ENCODE measurements at places on chromosomes 12 and 14. TPM values are rescaled to one million over a fixed set of nuclear protein-coding genes. Genes with fewer than 3 reads are reported as not detected.

GRCh38 chr14:90599748-90600507 is 203.1 kb downstream of the CALM1 start:
- no peak for DNase-seq

- DNase-seq = no peak
These were observed 239.6 kb downstream of the ZFP36L1 start for GRCh38 chr14:68553311-68553710.

DNA sequence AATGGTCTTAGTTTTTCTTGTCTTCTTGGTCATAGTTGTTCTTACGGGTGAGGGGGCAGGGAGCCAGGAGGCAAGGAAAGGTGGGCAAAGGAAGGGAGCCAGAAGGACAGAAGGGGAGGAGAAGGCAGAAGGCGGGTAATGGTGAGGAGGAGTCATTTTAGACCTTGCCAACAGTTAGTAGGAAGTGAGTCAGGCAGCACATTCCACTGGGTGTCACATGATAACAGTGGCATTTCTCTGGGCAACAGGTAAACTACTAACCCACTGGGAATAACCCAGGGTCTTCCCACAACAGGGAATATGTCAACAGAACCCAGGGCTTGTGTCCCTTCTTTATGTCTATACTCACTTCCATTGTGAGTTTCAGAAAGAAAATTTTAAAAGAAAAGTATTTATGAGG is 127.6 kb downstream of the SLC8A3 start:
- no peak for DNase-seq

DNA sequence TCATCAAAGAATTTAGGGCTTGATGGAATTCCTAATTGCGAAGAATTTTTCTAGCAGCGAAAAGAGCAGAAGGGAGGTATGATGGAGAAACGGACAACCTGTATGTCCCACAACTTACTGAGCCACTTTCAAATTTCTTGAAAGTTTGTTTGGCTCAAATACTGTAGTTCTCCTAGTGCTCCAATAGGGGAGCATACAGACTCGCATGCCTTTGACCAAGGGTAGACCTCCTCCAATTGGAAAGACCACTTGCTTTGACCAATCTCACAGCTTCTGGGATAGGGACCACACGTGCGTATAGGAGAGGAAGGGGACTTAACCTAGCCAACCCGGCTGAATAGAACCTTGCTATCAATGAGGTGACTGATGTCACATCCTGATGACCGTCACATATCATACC is 28.6 kb downstream of the SLC35F4 start:
- no peak for DNase-seq

GRCh38 chr12:131603939-131604795 is 106.7 kb upstream of the SFSWAP start:
- DNase-seq = no peak

DNA sequence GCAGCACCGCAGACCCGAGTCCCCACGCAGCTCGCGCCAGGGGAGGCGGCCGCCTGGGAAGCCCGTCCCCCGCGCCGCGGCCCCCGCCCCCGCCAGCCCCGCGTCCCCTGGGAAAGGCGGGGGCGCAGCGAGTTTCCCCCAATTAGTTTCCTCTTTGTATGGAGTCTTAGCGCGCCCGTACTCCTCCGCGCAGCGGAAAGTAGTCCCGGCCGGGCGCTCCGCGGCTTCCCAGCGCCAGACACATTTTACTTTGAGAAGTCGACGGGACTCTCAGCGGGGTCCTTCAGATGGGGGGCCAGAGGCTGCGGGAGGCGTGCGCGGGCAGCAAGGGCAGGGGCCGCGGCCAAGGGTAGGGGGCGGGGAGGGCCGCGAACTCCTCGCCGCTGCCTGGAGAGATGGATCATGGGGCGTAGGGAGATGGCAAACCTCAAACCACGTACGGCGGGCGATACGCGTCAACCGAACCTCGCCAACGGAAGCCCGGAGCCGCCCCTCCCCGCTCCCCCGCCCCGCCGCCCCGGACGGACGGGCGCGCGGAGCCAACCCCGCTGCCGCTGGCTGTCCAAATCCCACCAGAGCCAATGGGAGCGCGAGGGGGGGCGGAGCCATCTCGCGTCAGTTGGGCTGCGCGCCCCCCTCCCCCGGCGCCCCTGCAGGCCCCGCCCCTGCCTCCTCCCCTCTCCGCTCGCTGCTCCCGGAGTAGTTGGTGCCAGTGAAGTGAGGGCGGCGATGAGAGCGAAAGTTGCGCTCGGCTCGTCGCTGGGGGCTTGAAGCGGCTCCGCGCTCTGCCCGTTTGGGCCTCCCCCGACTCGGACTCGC is at the start of gene RCOR1:
RCOR1 (plus strand) TSS at position 706 of the 819 bp plus-strand sequence. CDS start 238 bp downstream, outside the sequence.
- DNase-seq = peak; percentile 51

- DNase-seq = no peak
These were observed at the start of gene NYNRIN for GRCh38 chr14:24398653-24399446. NYNRIN (plus strand) TSS chr14:24399003; CDS start chr14:24399247, 244 bp downstream.

The CACNA1C gene
- total RNA-seq = 0.47 TPM

The GARIN6 gene
- total RNA-seq = not detected

The RAB2B gene
- 29.1 TPM for total RNA-seq

The SLCO1B1 gene
- total RNA-seq = not detected
